Kasumi-1 (cell line): ENCODE measurements at places on chromosomes 5 and 9.

- DNase-seq, result peak; percentile 78
Measured at GRCh38 chr9:71806901-71807307, 38.6 kb upstream of the CEMIP2 start.

GRCh38 chr5:65876970-65877369 lies 49.4 kb upstream of the ERBIN start:
- no peak for DNase-seq

DNA sequence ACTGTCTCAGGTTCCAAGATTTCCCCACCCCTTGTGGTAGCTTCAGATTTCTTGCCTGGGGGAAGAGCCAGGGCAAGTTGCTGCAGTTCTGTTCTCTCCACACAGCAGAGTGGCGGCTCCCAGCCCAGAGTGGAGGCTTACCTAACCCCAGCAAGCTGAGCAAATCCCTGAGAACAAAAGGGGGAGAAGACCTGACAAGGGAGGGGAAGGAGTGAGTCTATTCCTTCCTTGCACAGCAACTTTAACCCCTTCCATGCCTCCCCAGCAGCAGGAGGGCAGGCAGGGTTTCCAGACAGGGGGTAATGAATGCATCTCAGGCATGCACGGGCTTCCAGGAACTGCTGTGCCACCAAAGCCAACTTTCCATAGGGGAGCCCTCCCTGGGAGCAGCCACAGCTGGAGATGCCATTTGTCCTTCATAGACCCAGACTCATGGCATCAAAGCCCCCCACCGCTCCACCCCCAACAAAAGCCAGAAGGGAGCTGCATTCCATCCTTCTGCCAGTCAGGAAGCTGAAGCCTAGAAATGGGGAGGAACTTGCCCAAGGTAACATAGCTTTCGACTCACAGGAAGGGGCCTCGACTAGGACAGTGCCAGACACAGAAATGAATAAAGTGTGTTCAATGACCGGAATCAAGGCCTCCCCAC lies 28.8 kb upstream of the FAT2 start:
- no peak for DNase-seq

DNA sequence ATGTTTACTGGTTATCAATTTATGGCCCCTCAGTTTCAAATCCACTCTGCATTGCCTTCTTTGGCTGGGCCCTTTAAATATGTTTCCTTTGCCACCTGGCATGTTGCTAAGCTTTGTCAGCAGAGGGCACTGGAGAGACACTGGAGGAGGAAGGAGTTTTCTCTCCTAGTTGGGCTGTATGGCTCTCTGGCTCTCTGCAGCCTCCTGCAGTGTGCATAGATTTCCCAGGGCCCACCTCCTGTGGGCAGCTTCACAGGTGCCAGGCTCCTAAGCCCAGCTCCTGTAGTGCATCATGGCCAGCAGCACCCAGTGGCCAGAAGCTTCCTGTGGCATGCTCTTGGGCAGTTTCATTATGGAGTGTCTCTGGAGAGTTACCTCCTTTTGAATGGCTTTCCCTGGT lies 23.3 kb downstream of the CAVIN4 start:
- DNase-seq, result peak; percentile 93

DNA sequence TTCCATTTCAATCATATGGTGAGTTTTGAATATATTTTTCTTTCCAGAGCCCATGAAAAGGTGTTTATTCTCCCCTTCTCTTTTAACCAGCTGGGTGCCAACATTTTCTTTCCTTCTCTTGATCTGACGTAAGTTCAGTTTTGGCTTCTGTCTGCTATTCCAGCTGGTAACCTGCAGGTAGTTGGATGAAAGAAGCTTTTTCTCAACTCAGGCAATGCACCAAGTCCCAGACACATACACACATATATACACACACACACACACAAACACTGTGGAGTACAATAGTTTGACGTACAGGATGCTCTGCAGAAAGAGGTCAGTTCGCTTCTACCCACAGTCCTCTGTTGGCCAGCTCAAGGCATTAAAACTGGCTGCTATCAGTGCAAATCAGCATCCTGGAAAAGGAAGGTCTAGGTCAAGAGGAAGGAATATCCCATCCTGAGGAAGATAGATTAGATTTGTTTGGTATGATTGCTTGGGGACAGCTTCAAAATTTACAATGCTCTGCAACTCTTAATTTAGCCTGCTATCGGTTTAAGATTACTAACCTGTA lies 214.3 kb upstream of the SEMA6A start:
- no peak for DNase-seq

GRCh38 chr5:2038321-2039179 lies 155.8 kb upstream of the IRX4 start:
- peak; percentile 74 for DNase-seq

DNA sequence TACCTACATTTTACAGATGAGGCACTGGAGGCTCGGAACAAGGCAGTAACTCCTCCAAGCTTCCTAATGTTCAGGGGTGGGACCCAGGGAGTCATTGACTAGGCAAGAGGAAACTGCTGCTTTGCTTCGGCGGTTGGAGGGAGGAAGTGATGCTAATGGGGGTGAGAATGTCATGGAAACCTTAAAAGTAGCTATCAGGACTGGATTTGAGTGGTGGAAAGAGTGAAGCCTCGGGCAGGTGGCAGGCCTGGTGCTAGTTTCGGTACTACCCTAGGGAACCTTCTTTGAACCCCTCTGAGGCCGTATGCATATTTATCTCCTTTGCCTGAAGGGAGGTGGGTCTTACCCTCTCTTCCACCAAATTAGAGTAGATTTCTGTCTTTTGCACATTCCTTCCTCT lies 1.6 kb downstream of the BSPRY start:
- DNase-seq, result peak; percentile 96

DNA sequence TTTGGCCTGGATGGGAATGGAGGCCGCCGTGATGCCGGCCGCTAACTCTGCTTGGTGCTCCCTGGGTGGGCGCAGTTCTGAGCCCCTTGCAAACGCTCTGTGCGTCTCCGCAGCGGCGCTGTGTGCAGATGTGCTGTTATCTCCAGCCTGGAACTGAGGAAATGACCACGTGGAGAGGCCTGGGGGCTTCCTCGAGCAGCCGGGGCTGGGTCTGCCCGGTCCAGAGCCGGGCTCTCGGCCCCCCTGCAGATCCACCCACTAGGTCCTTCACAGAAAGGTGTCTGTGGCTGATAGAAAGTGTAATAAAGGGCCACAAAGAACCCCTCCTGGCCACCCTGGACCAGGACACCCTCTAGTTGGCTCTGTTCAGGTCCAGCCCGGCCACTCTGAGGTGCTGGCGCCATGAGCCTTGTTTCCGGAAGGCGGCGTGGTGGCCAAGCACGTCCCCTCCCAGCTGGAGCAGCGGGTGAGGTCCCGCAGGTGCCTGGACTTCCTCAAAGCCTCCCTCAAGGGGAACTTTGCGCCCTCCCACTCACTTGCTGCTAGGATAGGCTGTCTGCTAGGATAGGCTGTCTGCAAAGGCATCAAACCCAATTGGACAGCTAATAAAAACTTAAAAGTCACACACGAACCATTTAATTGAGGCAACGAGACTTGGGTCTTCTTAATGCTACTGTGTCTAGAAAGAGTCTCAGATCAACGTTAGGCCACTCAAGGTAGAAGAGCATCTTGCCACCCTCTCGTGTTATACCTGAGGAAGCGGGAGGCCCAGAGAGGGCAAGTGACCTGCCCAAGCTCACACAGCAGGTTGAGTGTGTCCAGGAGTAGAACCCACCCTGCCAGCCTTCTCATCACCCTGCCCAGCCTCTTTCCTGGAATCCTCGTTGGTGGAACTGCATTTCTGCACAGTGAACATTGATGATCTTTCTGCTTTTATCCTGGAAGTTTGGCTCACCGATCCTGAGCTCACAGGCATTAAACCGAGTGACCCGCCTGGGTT lies 109.3 kb upstream of the FCN2 start:
- no peak for DNase-seq

- no peak for DNase-seq
Measured at GRCh38 chr9:71250581-71250980, 129.2 kb upstream of the TRPM3 start.

GRCh38 chr9:132175431-132175830 lies 13.6 kb downstream of the NTNG2 start:
- DNase-seq, result no peak

GRCh38 chr9:114372921-114373448 lies 14.8 kb downstream of the AKNA start:
- DNase-seq, result peak; percentile 99

- DNase-seq, result no peak
Measured at GRCh38 chr5:133415906-133416305, 196.4 kb downstream of the FSTL4 start.

GRCh38 chr5:170006021-170006420 lies 25.7 kb upstream of the INSYN2B start:
- no peak for DNase-seq

DNA sequence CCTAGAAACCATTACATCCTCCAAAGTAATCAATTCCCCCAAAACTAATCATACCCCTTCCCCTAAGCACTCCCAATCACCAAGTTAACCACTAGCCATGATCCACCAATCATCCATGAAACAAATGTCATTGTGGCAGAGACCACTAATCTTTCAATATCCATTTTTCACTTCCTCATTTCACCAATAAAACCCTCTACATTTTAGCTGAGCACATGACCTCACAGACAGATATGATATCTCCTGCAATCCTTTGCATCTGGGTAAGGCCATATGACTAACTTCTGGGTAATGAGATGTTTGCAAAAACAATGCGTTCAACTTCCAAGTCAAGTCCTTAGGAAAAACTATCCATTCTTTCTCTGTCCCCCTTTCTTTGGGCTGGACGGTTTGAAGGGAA lies 20.7 kb downstream of the OR2S2 start:
- no peak for DNase-seq

GRCh38 chr9:109903515-109904138 lies 123.6 kb downstream of the PALM2AKAP2 start:
- peak; percentile 70 for DNase-seq

DNA sequence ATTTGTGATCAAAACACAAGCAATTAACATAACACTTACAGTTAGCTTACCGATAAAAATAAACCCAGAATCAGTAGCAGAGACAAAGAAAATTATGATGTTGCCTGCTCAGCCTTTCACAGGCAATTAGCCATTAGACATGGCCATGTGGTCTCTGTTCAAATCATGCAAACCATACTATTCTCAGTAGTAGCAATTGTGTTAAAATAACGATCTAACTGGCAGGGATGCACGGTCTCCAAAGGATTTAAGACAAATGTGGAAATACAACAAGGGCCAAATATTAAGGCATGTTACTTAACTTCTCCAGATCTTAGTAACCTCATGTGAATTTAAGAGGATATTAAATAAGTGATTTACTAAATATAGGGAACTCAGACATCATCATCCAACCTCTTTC lies 59.5 kb downstream of the PTBP3 start:
- DNase-seq, result no peak

GRCh38 chr9:114035845-114036801 lies 42.0 kb downstream of the AMBP start:
- DNase-seq, result no peak

GRCh38 chr5:96404191-96404867 lies 28.7 kb downstream of the PCSK1 start:
- DNase-seq, result no peak

DNA sequence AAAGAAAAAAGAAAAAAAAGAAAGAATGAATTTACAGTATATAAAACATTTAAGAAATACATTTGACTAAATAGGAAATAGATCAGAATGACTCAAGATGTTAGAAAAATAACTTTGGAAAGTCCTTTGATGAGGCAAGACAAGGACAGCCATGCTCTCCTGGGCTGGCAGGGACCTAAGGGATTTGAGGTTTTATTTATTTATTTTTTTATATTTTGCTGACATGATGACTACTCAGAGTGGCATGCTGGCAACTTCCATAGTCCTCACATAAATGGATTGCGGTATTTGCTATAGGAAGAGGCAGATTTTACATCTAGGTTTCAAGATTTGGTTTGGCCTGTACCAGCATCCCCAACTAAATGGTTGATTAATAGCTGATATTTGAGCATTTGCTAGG lies 17.7 kb downstream of the SLC28A3 start:
- DNase-seq, result no peak

GRCh38 chr9:126001581-126002225 lies 254.5 kb downstream of the PBX3 start:
- DNase-seq, result no peak

DNA sequence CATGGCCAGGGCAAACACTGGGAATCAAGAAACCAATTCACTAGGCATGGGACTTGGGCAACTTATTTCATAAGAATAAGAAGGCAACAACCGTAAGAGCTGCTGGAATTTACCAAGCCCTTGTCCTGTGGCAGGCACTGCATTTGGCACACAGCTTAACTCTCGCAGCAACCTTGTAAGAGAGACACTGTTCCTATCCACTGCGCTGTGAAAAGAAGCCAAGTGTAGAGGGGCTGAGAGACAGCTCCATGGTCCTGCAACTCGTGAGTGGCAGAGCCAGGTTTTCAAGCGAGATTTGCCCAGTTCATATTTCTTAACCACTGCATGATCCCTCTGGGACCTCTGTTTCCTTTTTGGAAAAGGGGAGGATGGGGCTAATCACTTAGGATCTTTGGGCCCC lies 129.3 kb upstream of the STC2 start:
- no peak for DNase-seq

DNA sequence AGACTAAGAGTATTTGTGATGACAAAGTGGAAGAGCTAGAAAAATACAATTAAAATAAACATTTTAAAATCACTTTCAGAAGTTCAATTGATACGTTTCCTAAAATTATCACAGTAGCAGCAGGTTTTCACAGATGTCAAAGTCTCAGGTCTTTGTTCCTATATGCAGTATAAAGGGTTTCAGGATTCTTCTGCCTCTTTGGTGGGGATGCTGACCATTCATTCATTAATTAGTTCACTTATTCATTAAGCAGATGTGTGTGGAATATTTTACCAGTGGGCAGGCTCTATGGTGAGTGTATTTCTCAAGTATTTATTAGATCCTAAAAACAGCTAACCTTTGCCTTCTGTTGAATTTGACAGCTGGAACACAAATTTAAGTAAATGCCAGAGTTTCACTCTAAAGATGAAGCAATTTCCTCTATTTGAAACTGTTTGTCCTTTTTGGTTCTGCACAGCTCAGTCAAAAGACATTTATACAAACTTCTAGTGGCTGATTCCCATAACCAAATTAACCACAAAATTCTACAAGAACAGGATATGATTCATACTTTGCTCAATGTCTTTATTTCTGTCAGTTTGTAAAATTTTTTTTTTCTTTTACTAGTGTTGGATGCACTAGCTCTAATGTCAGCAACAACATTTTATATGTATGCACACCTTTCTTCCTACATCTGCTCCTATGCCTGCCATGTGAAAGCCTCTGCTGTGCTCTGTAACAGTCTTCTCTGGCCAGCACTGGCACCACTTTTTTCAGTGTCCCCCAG lies 75.9 kb upstream of the PRR16 start:
- DNase-seq, result peak; percentile 96

GRCh38 chr5:14172149-14172795 lies 29.1 kb downstream of the TRIO start:
- DNase-seq, result peak; percentile 13

GRCh38 chr5:13212886-13213285 lies 731.6 kb downstream of the DNAH5 start:
- DNase-seq, result no peak
